ENCODE measurements at places on chromosomes 2 and 18.

GRCh38 chr2:467543-467891 is 179.6 kb upstream of the ALKAL2 start:
- no peak for DNase-seq

- no peak for DNase-seq
Measured at GRCh38 chr2:35708411-35708923, 647.1 kb upstream of the CRIM1 start.

DNA sequence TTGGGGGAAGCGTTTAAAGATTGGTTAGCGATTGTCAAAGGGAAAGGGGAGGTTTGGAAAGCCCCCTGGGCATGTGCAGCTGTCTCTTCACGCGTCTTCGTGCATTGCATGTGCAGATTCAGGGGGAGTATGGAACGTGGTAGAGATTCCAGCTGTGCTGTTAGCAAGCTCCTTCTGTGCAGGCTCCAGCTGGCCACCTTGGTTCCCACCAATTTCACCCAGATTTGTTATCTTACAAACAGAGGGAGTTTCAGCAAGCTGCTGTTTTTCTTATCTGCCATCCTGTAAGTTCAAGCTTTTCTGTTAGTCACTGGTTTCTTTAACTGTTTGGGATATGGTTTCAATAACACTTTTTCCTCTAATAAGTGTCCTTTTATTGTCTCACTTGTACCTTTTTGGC is 30.4 kb downstream of the FARP2 start:
- no peak for DNase-seq

DNA sequence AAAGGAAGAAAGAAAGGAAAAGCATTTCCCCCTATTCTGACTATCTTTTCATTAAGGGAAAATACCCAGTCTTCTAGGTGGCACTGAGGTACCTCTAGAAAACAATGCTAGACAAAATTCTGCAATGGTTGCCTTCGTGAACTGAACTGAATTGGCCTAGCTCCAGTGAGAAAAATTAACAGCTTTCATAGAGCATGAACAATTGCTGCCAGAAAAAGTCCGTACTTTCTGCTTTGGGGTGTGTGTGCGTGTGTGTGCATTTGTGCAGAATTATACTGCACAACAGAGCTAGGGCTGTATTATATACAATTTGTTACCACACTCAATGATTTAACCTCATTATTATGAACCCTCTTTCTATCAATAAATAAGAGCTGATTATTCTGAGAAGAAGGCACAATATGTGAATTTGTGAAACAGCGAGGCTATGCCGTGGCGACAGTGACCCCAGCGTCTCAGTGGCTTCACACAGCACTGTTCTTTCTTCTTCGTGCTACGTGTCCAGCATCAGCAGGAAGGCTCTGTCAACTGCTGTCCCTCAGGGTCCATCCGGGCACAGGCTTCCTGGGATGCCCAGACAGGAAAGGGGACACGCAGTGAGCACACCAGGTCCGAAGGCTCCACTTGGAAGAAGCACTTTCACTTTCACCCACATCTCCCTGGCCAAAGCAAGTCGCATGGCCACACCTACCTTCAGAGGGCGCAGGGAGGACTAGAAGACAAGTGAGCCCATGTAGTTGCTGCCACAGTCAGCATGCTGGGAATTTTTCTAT is 47.5 kb downstream of the PTGR3 start:
- DNase-seq = peak; percentile 15

- no peak for DNase-seq
Measured at GRCh38 chr2:235458839-235459273, 35.0 kb upstream of the AGAP1 start.

GRCh38 chr2:100013892-100014677 is 128.3 kb downstream of the AFF3 start:
- DNase-seq = no peak

GRCh38 chr2:65802298-65802942 is 370.0 kb upstream of the SPRED2 start:
- DNase-seq = no peak

- DNase-seq = no peak
Measured at GRCh38 chr2:68404164-68404563, 39.1 kb downstream of the PLEK start.

- DNase-seq = no peak
Measured at GRCh38 chr2:72982781-72983499, 65.6 kb downstream of the EMX1 start.

- DNase-seq = no peak
Measured at GRCh38 chr2:71530641-71531332, 77.4 kb downstream of the DYSF start.

- no peak for DNase-seq
Measured at GRCh38 chr2:45192991-45193390, 183.7 kb upstream of the SIX2 start.

GRCh38 chr2:32805104-32806095 is 141.4 kb upstream of the LTBP1 start:
- DNase-seq = no peak

DNA sequence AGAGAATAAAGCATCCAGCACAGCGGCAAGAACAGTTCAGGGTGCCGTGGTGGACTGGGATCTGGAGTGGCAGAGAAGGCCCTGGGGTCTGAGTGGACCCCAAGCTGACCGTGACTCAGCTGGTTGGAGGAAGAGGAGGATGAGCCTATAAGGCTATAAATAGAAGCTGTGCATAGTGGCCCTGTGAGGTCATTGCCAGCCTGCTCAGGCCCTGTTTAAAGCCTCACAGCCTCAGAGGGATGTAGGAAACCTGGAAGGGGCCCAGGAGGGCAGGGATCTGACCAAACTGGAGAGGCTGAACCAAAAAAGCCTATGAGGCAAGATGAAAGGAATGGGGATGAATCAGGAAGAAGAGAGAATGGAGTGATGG is 11.3 kb upstream of the DES start:
- no peak for DNase-seq

DNA sequence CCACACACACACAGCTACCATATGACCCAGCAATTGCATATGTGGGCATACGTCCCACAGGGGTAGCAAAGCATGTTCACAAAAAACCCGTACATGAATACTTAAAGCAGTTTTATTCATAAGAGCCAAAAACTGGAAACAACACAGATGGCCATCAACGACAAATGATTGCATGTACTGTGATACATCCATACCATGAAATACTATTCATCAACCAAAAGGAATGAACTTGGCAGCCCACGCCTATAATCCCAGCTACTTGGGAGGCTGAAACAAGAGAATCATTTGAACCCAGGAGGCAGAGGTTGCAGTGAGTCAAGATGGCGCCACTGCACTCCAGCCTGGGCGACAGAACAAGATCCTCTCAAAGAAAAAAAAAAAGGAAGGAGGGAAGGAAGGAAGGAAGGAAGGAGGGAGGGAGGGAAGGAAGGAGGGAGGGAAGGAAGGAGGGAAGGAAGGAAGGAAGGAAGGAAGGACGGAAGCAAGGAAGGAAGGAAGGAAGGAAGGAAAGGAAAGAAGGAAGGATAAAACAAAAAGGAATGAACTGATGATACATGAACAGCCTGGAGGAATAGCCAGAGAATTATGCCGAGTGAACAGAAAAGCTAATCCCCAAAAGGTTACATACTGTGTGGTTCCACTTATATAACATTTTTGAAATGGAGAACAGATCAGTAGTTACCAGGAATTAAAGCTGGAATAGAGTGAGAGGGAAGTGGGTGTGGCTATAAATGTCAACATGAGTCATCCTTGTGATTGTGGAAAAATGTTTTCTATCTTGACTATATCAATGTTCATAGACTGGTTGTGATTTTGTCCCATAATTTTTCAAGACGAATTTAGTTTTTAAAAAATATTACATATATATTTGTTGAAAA is 19.6 kb upstream of the YPEL5 start:
- DNase-seq = no peak

DNA sequence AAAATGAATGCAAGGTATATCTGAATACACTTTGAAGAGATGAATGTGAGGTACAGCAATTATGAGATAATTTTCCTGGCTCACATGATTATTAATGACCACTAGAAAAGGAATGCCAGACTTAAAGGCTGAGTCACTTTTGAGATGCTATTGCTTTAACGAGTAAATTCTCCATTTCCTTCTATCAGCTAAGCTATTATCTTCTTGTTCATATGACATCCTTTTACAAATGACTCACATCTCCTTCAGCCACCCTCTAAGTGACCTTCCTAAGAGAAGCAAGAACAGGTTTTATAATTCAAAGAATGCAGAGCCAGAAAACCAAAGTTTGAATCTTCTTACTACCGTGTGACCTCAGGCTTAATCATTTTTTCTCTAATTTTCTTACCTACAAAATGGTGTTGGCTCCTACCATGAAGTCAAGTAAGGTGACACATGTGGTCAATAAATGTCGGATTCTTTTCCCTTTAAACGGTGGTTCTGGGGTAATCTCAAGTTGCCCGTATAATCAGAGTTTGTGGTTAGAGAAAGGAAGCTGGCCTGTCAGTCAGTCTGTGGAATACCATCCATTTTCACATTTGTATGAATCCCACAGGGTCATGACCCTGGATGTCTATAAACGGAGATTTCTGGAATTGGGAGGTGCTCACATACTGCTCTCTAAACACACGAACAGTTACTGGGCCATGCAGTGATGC is 184.0 kb upstream of the PID1 start:
- DNase-seq = no peak

DNA sequence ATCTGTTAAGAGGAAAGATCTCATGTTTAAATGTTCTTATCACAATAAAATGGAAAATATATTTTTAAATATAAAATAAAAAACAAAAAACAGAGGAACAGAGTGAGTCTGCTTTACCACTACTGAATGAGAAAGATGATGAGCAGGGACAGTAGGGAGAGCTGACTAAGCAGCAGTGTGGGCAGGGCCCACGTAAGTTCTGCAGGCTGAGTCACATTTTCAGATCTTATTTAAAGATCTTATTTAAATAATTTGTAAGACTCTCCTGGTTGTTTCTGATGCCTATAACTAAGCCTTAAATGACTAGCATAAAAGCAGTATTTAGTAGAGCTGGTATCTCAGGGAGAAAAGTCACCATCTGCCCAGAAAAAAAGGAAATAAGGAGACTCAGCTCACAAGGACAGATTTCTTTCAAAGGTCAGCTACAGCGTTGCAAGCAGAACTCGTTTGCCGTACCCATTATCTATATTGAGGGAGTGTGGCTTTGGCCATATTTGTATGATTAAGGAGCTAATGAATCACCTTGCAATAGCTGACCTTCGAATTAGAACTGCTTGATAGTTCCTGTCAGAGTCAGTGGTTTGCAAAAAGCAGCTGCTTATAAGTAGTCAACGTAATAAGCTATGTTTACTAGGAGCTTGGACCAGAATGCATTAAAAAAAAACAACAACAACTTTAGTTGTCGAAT is 322.1 kb upstream of the CHAC2 start:
- peak; percentile 19 for DNase-seq

DNA sequence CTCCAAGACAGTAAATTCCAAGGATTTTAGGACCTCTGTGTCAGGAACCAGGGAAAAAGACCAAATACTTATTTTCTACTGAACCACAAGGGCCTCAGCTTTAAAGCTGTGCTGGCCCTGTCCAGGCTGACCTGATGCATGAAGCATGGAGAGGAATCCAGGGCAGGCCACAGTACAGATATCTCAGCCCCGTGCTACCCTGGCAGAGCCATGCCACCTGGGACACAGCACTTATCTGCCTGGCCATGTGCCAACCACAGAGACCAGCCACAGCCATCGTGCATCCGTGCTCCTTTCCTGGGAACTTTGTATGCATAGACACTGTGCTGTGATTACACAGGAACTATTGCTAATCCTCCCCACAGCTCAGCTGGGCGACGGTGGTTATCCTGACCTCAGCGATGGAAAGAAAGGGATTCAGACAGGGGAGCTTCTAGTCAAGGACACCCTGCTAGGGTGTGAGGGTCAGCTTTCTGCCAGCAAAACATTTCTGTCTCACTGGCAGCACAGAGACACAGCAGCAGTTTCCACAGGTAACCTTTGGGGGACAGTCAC is 687.4 kb upstream of the ID2 start:
- DNase-seq = no peak

GRCh38 chr18:78904179-78904531 is 75.5 kb upstream of the SALL3 start:
- no peak for DNase-seq

DNA sequence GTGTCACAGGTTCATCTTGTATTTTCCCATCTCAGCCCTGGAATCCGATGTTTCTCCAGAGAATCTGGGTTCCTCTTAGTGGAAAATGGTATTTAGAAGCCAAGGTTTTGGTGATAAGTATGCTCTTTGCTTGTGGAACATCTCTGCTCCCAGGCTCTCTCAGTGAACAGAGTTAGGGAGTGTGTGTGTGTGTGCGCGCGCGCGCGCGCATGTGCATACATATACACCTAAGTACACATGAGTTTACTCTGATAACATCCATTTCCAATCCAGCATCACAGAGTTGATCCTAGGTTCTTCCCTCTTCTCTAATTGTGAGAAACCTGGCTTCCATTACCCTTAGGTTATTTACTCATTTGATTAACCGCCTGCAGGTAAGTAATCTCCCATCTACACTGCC is 41.7 kb downstream of the ABCG8 start:
- DNase-seq = no peak

GRCh38 chr2:35462226-35462998 is 893.2 kb upstream of the CRIM1 start:
- DNase-seq = no peak

- no peak for DNase-seq
Measured at GRCh38 chr2:103875531-103875930, 978.4 kb upstream of the POU3F3 start.

- DNase-seq = no peak
Measured at GRCh38 chr18:77380695-77381094, 131.0 kb downstream of the GALR1 start.

GRCh38 chr2:136362676-136363390 is 244.9 kb upstream of the CXCR4 start:
- DNase-seq = peak; percentile 54

GRCh38 chr18:21241301-21242048 is 557 bp upstream of the GREB1L start:
- no peak for DNase-seq

DNA sequence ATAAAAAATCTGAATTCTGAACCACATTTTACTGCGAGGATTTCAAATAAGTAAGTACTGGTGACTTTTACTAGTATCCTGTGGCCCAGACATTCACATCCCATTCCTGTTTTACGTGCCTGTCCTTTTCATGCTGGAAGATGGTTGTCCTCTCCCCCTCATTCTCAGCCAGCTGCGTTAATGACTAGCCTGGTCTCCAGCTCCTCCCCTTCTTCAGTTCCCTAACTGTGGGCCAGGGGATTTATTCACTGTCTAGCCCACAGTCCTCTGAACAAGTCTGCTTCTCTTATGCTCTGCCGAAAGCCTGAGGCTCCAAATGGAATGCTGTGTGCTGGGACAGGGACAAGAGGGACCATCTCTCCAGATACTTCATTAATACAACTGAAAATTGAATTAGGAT is 373.9 kb downstream of the PTPRM start:
- DNase-seq = no peak

DNA sequence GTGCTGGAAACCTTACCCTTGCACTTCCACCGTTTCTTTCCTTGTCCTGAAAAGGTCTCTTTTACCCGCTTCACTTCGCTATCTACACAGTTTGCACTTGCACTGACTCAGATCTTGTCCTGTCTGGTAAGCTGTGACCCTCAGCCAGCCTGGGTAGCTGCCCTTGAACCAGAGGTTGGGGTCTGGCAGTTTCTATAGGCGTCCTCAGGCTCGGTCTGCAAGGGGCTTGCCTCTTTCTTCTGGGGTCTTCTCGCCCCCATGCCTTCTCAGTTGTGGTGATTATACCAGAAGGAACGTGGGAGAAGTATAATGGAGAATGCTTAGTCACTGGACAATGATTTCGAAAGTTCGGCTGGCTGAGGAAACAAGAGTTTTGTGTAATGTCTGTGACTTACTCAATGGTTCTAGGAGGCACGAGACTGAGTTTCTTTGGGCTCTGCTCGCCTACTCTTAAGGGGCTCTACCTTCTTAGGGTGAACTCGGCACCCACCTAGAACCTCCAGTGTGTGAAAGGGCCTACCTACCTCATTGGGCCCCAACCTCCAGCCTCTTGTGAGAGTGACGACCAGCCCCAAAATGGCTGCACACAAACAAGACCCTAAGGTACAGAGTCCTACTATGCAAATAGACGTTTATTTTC is 6.9 kb upstream of the STAT1 start:
- peak; percentile 69 for DNase-seq

Data from stimulated activated CD4-positive, alpha-beta T cell treated with anti-CD3 and anti-CD28 coated beads, Interleukin-4, amount 100 ng/mL, for 24 hours (primary cell).